ENCODE measurements at places on chromosomes 12 and 14. TPM values are rescaled to one million over a fixed set of nuclear protein-coding genes. Genes with fewer than 3 reads are reported as not detected.

The C12orf42 gene
- 17.5 TPM for total RNA-seq

The NTF3 gene
- not detected for total RNA-seq

The KCNH3 gene
- 8.5 TPM for total RNA-seq

The YARS2 gene
- 19.2 TPM for total RNA-seq

The TGM1 gene
- 6.9 TPM for total RNA-seq

The OVCH1 gene
- not detected for total RNA-seq

The SIX4 gene
- not detected for total RNA-seq

The CD63 gene
- total RNA-seq = 41.0 TPM

The TSPAN8 gene
- not detected for total RNA-seq

The ERP27 gene
- 25.8 TPM for total RNA-seq

The LBHD2 gene
- not detected for total RNA-seq

The FGF23 gene
- not detected for total RNA-seq

The FSCB gene
- not detected for total RNA-seq

The INHBC gene
- 0.19 TPM for total RNA-seq
